ENCODE measurements at places on chromosomes 7 and 10.

- DNase-seq, result no peak
Observed at GRCh38 chr10:85902051-85902450, 464.5 kb downstream of the GRID1 start.

- DNase-seq, result no peak
Observed at GRCh38 chr7:127896659-127897058, 134.6 kb downstream of the LRRC4 start.

DNA sequence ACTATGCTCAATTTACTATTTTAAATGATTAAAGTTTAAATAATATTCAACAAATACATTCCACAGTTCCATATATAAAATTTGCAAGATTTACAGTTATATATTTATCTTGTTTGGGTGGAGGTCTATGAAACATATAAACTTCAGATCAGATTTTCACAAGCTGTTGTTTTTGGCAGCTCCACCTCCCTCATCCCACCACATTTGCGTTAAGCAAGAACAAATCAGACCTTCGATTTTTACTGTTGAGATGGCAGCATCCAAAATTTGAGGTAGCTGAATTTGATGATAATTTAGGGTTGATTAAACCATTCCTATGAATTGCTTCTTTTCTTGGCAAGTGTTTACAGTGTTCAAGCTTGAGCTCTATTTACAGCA is 986.4 kb downstream of the REEP3 start:
- no peak for DNase-seq

- DNase-seq, result no peak
Observed at GRCh38 chr10:77964811-77965210, 38.3 kb upstream of the DLG5 start.

DNA sequence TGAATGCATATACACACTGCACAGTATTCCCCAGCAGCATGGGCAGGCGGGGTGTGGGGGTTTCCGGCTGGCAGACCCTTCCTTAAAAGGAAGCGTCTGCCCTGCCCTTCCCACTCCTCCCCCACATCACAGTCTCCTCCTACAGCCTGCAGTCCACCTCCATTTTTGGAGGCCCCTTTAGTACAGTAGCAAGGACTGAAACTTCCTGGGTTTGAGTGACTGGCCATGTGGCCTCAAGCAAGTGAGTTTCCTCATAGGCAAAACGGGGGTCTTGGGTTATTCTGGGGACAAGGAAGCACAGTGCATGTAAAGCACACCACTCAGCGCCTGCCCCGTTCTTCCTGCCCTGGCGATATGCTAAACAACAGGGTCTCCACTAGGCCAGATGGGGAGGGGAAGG is 62.1 kb upstream of the COL13A1 start:
- DNase-seq, result no peak

- DNase-seq, result no peak
Observed at GRCh38 chr10:97331153-97331703, 3.3 kb downstream of the FRAT2 start.

DNA sequence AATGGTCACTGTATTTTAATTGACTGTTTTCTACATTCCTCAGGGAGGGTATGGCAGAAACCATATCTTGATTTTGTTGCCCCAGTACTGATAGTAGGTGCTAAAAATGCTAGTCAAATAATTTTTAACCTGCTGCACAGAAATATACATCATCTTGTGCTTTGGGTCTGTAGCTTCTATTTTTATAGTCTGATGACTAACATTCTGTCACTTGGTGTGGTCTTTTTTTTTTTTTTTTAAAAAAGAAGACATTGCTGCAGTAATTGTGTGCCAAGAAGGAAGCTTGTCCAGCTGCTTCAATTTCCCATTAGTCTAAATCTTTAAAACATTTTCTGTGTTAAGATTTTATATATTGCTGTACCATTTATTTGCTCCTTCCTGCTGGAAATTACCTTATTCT is 83.6 kb downstream of the ICA1 start:
- no peak for DNase-seq

- no peak for DNase-seq
Observed at GRCh38 chr7:121235201-121235600, 93.6 kb upstream of the WNT16 start.

- no peak for DNase-seq
Observed at GRCh38 chr7:29953726-29954347, 35.8 kb downstream of the SCRN1 start.

DNA sequence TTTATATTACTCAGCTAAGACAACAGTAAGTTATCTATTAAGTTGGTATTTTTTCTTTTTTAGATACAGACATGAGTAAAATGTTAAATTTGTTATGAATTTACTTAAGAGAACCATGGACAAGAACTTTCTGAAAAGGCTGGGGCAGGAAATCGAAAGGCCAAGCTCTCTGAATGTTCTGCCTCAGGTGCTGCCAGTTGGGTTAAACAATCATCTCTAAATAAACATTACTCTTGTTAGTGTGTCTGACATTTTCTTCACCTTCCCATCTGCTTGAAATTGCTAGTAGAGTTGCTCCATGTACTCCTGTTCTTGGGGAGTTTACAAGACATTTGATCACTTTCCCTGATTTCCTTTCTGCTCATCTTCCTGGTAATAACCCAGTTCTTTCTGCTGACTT is 87.5 kb downstream of the ANKRD7 start:
- DNase-seq, result no peak

DNA sequence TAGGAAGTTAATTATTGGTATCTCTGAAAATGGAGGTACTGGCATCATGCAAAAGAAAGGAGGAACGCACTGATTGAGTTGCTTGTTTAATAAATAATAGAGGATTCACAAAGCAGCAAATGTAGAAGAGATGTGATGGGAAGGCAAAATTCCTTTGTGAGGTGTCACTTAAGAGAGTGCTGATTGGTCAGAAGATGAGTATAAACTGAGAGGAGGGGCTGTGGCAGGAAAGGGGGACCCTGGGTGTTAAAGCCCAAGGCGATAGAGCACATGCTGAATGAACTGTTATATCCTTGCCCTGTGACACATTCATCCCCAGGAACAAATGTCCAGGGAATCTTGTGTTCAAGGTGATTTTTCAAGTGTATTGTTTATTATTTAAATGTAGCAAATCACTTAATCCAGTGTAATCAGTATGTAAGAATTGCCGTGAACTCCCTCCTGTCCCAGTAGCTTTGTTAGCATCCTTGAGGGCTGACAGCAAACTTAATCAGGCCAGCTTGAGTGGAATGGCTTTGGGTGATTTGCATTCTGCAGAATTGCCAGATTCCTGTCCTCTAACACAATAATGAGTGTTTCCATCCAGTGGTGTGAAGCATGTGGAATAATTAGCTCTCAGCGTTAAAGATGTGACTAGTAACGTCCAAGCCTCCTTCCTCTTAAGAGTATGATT is 111.9 kb downstream of the CHN2 start:
- no peak for DNase-seq

GRCh38 chr10:91564026-91564425 is 68.8 kb downstream of the PPP1R3C start:
- DNase-seq, result no peak

DNA sequence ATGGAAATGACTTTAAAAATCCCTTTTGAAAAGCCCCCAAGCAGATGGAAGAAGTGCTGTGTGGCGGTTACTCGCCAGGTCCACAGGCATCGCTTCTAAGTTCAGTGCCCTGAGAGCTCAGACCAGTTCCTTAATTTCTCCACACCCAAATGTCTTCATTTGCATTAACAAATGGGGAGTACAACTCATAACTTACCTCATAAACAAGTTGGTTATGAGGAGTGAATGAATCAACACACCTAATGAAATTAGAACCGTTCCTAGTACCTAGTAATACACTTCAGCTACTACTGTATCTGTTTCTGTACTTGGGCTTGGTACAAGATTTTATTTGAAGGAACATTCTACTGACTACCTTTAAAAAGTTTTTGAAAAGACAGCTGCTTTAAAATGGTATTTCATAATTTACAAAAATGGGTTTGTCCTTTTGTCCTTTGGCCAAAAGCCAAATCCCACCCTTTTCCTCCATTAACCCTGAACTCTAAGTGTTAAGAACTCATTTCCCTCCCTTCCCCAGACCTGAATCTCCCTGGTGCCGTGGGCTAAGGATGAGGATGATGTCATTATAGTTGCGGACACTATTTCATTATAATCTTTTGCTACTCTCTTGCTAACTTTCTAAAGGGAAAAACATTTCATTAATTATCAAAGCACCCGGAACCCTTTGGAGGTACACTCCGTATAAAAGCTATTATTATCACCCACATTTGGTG is 221.5 kb upstream of the CELF2 start:
- no peak for DNase-seq

GRCh38 chr7:117119192-117119924 is 166.1 kb downstream of the ST7 start:
- no peak for DNase-seq

DNA sequence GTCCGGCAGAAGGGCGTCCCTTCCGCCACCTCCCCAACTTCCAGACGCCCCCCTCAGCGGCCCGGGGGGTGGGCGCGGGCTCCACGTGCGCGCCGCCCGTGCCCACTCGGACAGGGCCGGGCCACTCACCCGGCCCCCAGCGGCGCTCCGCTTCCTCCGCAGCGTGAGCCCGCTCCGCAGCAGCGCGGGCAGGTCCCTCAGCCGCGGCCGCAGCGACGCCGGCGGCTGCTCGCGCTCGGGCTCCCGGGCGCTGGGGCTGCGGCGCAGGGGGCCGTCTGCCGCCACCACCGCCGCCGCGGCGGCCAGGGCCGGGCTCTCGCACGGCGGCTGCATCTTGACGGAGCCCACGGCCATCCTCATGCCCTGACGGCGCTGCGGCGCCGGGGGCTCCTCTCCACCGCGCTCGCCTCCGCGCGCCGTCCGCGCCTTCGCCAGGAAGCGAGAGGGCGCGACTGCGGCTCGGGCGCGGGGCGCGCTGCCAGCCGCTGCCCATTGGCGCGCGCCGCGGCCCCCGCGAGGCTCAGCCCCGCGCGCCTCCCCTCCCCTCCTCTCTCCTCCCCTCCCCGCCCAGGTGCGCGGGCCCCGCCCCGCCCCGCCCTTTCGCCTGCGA is at the start of gene RAPGEF5:
Gene RAPGEF5 (minus strand): TSS at position 454 of the 610 bp plus-strand sequence. CDS start 94 bp downstream, at position 360.
- DNase-seq, result peak; percentile 23

GRCh38 chr10:30625080-30625479 is 4.5 kb downstream of the LYZL2 start:
- no peak for DNase-seq

DNA sequence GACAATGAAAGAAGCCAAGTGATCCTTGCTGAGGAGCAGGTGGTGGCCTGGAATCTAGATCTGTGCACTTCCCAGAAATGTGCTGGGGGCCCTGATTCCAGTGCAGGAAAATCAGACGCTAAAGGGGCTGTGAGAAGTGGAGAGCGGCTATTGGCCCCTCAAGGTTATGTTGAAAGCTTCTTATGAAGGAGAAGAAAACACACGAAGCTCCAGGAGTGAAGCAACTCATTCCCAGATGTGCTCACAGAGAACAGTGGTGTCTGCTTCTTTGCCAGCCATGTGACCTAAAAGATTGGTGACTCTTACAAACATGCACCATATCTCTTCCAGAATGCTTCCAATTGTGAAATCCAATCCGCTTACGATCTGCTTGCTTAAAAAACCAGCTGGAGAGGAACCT is 679.3 kb upstream of the IGFBP3 start:
- no peak for DNase-seq

- DNase-seq, result no peak
Observed at GRCh38 chr10:93852476-93853095, 41.2 kb upstream of the SLC35G1 start.

- no peak for DNase-seq
Observed at GRCh38 chr10:14507176-14507575, 176.5 kb upstream of the FRMD4A start.

DNA sequence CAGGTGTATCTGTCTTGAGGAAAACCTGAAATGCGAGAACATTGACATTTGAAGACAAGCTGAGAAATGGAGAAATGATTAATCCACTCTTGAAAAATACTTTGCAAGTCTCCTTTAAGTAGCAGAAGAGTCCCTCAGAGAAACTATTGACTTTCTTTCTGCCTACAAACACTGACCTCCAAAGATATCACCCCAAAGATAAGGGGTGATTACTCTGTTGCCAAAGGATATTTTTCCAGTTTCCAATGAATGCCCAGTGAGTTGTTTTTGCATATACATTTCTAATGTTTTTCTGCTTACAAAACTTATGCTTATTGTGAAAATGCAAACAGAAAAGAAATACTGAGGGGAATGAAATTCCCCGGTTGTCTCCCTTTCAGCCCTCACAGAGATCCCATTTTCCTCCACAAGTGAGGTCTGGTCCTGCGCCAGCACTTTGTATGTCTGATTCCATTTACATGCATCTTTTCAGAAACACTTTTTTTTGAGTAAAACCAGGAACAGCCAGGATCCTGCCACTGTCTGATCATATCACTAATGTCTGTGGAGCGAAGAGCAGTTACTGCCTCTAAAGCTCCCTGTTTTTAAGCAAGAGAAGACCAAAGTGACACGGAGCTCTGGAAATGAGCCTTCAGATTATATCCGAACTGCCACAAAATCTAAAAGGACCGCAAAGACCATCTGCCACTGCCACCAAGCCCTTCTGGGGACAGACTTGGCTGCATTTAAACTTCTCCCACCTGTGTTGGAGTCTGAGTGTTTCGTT is 82.9 kb upstream of the PDCD4 start:
- no peak for DNase-seq
